COR-L47 (cell line): ENCODE measurements at places on chromosomes 5 and 9.

DNA sequence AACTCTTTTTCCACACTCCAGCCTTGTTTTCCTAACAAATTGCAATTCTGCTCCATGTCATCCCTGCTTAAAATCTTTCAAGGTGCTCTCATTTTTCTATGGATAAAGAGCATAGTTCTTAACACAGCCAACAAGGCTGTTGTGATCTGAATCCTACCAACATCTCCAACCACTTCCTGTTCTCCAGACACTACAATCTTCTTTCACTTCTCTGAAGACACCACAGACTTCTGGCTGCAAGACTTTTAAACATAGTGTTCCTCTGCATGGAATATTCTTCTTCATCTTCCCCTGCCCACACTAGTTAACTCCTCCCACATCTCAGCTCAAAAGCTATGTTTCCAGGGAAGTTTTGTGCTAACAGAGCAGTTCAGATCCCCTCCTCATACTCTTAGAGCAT, 404.8 kb downstream of the MAN2A1 start:
- DNase-seq = no peak

DNA sequence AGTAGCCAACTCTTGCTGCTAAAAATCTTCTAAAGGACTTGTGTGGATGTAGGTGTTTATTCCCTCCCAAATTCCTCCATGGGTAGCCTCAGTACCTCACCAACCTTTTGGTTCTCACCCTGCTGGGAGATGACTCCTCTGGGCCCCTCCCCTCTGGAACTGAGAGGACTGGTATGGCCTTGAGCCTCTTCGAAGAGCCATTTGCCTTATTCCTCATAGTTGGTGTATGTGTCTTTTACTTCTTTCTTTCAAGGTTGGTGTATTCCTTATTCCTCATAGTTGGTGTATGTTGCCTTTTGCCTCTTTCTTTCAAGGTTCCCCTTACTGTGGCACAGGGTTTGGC, 48.3 kb downstream of the GNAQ start:
- DNase-seq = no peak

DNA sequence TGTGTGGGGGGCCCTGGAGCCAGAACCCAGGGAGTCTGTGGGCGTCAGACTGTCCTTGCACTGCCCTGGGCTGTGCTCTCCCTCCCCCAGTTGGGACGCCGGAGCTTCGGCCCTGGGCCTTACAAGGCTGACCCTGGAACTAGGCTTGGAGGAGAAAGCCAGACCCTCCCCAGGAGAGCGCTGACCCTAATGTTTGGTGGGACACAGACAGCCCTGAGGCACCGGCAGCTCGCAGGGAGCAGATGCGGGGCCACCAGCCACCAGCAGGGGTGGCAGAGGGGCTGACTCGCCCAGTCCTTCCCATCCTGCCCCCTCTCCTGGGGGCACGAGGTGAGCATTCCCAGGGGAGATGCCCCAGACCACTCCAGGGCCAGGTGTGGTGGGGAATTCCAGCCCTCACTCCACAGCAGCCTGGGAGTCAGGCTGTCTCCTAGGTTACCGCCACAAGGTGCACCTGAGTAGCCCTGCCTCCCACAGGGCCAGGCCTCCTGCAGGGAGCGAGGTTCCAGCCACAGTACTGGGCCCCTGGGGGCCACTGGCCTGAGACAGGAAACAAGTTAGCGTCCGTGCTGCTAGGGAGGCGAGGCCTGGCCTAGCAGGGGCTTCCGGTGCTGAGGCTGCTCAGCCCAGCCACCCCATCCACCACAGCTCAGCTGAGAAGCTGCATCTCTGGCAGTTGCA, 134.6 kb downstream of the OLFM1 start:
- DNase-seq = no peak

- no peak for DNase-seq
Measured at GRCh38 chr9:95816716-95817115, 58.8 kb upstream of the ERCC6L2 start.

DNA sequence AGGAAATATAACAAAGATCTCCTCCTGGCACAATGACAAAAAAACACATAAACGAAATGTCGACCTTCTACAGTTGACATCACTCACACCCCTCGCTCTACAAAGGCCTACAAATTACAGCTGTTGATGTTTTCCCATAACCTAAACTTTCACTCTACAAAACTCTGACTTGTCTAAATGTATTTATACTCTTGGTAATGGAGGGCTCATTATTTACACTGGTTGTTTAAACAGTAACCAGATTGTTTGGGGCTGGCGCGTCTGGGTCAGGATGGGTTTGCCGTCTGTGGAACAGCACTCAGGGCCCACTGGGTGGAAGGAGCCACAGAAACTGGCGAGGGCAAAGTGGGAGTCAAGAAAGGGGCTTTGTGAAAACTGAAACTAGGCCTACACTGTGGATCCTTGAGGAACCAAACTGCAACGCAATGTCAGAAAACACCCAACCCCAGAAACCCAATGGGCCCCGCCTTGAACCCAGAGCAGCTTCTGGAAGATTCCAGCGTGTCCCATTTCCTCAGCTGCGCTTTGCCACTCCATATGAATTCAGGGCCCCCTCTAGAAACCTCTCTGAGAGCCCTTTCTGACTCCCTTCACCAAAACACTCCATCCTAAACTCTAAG, 136.7 kb downstream of the ROR2 start:
- DNase-seq = peak; percentile 55

- DNase-seq = no peak
Measured at GRCh38 chr5:15948190-15948589, 231.4 kb downstream of the MARCHF11 start.
